ENCODE measurements at places on chromosomes 5 and 9.

GRCh38 chr9:132879457-132880323 is 992 bp downstream of the SPACA9 start:
- DNase-seq = no peak

- DNase-seq = no peak
Observed at GRCh38 chr9:73615557-73615956, 463.9 kb downstream of the ANXA1 start.

DNA sequence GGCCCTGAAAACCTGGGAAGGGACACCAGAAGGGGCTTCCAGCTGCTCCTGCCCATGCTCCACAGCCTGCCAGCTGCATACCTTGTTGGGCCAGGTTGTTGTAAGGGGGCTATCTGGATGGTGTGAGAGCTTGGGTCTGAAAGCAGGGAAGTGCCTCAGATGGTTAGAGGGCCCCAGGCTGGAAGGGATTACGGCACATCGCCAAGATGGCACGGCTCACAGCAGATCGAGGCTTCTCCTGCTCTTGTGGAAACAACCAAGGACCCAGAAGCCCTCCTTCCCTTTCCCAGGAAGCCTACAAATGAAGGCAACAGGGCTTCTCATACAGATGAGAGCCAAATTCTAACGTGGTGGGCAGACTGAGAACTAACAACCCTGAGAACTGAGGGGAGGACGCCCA is 121.7 kb upstream of the ADCY2 start:
- no peak for DNase-seq

GRCh38 chr9:85577353-85577952 is 164.3 kb downstream of the AGTPBP1 start:
- no peak for DNase-seq

DNA sequence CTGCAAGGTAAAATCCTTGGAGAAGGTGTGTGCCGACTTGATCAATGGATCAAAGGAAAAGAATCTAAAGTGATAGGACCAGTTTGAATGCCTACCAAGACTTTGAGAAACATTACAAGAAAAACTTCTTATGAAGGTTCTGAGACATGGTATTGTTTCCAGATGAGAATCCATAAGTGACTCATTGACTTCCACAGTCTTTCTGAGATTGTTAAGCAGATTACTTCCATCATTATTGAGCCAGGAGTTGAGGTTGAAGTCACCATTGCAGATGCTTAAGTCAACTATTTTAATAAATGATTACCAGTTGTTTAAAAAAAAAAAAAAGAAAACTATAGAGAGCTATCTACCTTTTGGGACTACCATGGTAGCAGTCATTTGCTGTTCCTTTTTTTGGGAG is 7.0 kb downstream of the LNPEP start:
- DNase-seq = peak; percentile 20

DNA sequence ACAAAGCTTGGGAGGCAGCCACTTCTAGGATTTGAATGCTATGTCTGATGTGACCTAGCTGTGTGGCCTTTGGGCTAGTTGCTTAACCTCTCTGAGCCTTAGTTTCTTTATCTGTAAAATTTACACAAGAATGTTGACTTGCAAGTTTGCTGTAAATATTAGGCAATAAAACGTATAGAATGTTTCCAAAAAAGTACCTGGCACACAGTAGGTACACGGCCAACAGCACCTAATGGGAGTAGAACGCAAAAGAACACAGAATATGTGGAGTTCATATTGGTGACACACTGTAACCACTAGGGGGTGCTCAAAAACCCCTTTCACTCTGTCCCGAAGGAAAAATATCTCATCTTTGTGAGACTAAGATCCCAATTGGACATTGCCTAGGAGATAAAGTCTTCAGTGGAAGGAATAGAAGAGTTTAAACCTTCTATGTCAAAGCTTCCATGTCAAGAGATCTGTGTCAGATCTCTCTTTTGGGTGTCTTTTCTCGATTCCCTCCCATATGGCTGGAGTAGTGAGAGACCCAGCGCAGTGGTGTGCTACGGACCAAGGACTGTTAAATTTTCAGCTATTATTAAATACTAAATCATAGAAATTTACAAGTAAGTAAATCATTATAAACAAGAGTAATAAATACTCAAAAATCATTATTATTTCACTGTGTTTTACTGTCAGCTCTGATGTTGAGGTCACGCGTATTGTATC is 145.4 kb upstream of the RAD23B start:
- no peak for DNase-seq

DNA sequence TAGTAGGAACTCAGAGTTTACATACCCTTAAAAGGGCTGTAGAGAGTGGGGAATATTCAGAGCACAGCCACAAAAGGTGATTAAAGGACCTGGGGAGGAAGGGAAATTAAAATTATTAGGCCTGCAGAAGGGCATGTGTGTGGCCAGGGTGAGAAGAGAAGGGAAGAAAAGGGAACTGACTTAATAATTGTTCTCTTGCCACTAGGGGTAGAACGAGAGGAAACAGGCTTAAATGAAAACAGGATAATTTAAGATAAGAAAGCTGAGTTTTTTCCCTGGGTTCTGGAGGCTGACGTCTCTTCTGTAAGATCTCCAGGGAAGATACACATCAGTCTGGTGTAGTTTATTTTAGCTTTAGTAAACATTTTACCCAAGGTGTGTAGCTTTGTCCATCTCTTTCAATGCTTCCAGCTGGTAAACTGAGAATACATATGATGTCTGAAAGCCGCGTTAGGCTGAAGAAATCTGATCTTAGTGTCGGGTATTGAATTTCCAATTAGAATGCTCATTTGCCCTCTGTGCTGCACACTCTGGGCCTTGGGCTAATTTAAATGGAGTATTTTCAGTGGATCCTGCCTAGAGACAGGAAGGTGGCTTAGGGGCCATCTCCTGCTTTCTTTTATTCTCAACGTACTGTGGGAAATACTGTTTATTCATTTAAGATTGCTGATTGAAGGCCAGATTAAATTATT is 416.8 kb downstream of the TMEM38B start:
- DNase-seq = no peak

- peak; percentile 100 for DNase-seq
Observed at GRCh38 chr9:90942555-90942954, 140.9 kb downstream of the SYK start.

GRCh38 chr5:158809936-158810335 is 289.8 kb downstream of the EBF1 start:
- DNase-seq = no peak

Data from mammary epithelial cell (primary cell).